ENCODE measurements at places on chromosomes 16 and 17. TPM values are rescaled to one million over a fixed set of nuclear protein-coding genes. Genes with fewer than 3 reads are reported as not detected.

The CRISPLD2 gene
- 12.7 TPM for total RNA-seq

The CHST5 gene
- total RNA-seq: not detected

The TP53TG3C gene
- 0.52 TPM for total RNA-seq

The GRIN2A gene
- 0.18 TPM for total RNA-seq

The CCL18 gene
- total RNA-seq: not detected

The SALL1 gene
- total RNA-seq: 7.6 TPM

The HBQ1 gene
- total RNA-seq: not detected

All from HFFc6 (cell line).